ENCODE measurements at places on chromosomes 2 and 18. TPM values are rescaled to one million over a fixed set of nuclear protein-coding genes. Genes with fewer than 3 reads are reported as not detected.

DNA sequence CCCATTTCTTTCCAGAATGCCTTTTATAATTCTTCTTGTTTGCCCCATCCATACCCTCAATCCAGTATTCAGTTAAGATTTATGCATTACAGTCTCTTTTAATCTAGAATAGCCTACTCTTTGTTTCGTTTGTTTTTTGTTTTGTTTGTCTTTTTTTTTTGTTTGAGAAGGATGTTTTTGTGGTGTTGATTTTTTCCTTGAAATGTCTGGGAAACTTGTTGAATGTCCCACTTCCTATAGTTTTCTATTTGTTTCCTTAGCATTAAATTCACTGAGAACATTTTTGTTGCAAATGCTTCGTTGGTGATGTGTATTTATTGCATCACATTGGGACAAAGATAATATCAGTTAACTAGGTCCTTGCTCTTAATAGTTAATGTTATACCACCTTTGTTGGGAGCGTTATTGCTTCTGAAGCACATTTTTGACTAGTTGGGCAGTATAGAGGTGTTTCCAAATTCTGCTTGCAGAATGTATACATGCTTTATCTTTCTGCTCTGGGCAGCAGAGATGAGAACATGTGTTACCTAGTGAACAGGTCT lies 28.9 kb downstream of the ZNF638 start:
- H3K27me3 ChIP-seq, result no peaks in the 10 kb centered on the region
- no peak overlapping the region for H3K4me3 ChIP-seq
- H3K27ac ChIP-seq, result no peak overlapping the region
- DNase-seq, result no peak
- no peaks in the 10 kb centered on the region for H3K4me1 ChIP-seq

GRB14 gene
- polyA plus RNA-seq, result 3.0 TPM

- no peak overlapping the region for H3K4me3 ChIP-seq
- no peaks in the 10 kb centered on the region for H3K36me3 ChIP-seq
- no peak for DNase-seq
- no peak overlapping the region for H3K27ac ChIP-seq
These were observed 106.2 kb downstream of the BCL2 start for GRCh38 chr18:63213331-63213900.

GRCh38 chr2:200179151-200179550 lies 127.3 kb upstream of the SPATS2L start:
- no peak for DNase-seq
- H3K36me3 ChIP-seq, result no peaks in the 10 kb centered on the region
- no peak overlapping the region for H3K4me3 ChIP-seq
- H3K4me1 ChIP-seq, result no peaks in the 10 kb centered on the region
- H3K27me3 ChIP-seq, result peaks cover 3% of the 10 kb centered on the region
